ENCODE measurements at places on chromosomes 4 and X.

DNA sequence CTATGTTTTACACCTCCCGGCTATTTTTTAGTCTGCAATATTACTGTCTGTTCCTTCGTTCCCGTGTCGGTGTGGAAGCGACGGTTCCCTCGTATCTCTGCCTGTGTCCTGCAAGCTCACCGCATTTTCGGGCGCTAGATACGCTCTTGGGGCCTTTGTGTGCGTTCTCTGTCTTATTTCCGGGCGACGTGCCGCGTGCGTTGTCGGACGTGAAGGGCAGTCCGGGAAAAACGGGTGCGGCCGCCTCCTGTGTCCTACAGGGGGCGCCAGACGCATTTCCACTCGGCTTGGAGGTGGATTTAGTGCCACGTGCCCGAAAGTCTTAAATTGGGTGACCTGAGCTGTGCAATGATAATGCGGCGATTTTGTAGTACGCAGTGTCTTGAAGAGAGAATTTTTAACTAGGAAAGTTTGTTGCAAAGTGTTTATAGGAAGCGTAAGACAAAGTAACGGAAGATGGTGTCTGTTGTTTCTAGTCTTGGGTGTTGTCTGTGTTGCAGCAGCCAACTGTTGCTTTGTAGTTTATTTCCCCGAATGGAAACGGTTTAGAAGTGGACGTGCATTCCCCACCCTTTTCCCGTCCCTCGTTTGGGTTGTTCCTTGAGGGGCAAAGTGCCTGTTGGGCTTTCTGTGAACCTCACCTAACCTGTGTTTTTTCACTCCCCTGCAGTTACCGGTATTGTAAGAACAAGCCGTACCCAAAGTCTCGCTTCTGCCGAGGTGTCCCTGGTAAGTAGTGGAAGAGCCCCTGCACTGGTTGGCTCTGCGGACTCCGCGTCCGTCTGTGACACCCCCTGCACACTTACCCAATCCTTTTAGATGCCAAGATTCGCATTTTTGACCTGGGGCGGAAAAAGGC lies 720 bp downstream of the RPL10 start:
- DNase-seq, result no peak

DNA sequence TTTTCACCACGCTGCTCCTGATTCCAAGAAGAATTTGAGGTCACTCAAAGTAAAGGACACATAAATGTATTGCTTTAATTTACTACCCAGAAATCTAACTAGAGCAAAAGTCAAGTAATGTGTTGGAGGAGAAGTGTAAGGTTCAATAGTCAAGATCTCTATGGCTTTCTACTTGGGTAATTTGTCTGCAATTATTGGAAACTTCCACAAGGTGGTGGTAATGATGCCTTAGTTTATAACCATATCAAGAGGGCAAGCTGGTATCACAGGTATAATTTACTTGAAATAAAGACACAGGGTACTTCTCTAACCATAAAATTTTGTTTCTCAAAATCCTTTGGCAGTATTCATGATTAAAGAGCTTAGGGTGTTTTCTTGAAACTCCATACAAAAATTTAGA lies 10.2 kb upstream of the GRIA3 start:
- DNase-seq, result no peak

DNA sequence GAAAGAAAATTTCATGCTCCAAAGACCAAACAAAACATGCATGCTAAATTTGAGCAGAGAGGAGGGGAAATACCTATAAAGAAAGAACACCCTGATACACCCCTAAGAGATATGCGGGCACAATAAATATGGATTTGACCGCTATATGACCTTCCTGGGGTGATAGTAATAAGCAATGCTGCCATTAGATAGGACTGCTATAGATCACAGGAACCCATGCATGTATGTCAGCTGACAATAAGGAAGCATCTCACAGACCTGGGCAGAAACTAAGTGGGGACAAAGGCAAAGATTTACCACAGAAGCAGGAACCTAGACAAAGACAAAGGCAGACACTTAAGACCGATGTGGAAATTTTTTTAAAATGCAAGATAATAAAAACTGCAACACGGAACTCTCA lies 21.3 kb downstream of the ZNF721 start:
- DNase-seq, result no peak

DNA sequence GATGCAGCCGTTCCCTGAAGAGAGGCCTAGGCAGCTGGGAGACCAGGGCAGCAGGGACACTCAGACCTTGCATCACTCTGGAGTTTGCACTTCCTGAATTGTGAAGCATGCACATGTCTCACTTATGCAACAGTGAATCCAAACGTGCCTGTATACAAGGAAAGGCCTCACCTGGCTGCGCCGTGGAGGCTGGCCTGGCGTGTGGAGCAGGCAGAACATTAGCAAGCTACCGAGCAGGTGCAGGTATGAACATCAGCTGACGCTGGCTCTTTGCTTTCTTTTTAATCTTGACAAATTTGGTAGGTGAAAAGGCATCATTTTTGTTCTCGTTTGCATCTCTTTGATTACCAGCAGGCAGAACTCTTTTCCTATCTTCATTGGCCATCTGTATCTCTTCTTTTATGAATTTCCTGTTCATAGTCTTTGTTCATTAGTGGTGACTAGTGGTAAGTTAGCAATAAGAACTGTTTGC lies 37.1 kb upstream of the IRAK1 start:
- no peak for DNase-seq

- no peak for DNase-seq
Measured at GRCh38 chrX:108186811-108187210, 95.2 kb downstream of the ATG4A start.

DNA sequence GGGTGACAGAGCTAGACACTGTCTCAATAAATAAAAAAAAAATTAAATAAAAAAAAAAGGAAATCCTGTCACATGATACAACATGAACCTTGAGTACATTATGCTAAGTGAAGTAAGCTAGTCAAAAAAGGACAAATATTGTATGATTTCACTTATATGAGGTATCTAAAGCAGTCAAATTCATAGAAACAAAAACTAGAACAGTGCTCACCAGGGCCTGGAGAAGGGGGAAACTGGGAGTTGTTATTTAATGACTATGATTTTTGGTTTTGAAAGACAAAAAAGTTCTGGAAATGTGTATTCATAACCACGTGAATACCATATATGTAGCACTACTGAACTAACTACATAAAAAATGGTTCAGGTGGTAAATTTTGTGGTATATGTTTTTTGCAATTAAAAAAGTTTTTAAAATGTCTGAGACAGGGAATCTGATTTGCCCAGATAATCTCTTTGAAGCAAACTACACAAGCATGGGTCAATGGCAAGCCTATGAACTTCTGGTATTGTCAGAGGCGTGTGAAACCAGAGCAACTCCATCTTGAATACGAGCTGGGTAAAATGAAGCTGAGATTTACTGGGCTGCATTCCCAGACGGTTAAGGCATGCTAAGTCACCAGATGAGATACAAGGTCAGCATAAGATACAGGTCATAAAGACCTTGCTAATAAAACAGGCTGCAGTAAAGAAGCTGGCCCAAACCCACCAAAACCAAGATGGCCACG lies 42.3 kb downstream of the ANAPC10 start:
- no peak for DNase-seq
